ENCODE measurements at places on chromosomes 3 and 15.

DNA sequence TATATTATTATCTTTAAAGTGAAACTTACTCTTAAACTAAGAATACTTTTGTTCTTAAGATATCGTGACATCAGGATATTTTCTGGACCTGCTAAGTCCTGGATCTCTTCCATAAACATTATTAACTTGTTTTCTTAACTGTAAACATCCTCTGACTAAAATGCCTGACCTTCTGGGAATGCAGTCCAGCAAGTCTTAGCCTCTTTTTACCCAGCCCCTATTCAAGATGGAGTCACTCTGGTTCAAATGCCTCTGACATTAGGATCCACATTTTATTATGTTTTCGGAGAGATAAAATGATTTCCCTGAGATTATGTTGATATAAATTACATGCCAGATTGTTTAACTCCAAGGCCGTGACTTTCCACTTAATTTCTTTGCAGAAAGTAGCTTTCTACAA, 37.6 kb downstream of the OSTN start:
- DNase-seq = no peak

DNA sequence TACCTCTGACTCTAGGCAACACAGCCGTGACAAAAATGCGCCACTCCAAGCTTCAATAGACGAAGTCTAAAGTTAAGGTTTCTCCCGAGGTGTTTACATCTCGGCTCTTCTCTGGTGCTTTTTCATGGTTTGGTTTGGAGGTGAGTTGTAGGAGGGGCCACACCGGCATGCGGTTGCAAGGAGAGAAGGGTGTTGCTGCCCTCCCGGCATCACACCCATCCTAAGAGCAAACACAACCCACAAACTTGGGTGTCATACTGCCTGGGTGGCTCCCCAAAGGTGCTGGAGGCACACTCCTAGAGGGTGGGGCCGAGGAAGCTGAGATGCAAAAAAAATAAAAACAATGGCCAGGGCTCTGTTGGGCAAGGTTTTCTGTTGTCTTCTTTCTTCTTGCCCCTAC, 225.2 kb upstream of the ICE2 start:
- no peak for DNase-seq

DNA sequence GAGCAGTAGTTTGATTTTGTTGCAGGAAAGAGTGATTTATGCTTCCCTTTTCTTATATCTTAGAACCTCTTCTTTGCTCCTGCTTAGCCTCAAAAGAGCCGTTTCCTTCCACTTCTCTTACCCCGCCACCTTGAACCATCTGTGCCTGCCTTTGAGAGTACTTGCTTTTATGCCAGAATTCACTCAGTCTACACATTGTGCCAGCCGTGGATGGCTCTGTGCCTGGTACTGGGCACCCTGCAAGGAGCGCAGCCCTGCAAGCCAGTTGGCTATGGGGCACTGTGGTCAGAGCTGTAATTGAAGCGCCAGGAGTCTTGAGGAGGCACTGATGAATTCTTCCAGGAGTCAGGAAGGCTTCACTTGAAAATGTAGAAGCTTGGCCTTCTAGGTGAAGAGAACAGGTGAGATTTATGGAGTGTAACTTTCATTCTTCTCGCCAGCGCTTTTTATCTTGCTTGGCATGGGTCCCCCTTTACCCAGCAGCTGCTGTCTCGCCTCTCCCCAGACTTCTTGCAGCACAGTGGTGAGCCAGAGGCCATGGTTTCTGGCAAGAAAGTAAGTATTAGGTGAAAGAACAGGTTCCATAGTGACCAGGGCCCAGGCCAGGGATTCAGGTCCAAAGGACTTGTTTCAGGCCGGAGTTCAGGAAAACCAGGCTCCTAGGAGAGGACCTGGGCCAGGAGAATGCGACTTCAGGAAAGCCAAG, 4.9 kb downstream of the TMED3 start:
- no peak for DNase-seq

DNA sequence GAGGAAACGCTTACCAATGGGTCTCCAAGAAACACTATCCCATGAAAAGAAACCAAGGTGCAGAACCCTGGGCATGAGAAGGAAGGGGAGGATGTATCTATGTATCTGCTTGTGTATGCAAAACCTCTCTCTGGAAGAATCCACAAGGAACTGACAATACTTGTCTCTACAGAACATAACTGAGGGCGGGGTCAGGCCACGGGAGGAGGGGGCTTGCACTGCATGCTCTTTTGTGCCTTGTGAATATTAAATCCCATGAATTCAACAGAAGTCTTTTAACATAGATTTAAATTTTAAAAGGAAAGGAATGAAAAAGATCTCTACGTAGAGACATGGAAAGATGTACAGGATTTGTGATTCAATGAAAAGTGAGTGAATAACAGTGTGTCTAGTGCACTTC, 57.8 kb downstream of the RPN1 start:
- DNase-seq = no peak

DNA sequence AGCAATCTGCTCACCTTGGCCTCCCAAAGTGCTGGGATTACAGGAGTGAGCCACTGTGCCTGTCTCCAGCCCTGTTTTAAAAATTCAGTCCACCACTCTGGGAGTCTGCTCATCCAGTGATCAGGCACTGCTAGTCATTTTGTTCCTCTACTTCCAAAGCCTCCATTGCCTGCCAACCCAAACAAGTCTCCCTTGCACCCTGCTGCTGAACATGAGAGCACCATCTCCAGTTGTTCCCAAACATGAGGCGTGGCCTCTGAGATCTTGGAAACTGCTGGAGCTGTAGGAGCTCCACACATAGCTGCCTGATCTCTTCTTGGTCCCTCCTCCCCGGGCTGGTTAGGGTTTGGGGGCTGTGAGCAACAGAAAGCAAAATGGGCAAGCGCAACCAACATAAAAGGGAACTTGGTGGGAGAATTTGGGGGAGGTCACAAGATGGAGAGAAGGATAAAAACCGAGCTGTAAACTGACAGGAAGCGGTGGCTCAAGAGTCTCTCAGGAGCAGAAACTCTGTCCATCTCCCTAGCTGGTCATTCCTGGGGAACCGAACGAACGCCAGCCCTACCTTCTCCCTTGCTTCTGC, 49.6 kb upstream of the TLE3 start:
- no peak for DNase-seq

Measured in AG09309 (cell line).